Stimulated activated CD4-positive, alpha-beta T cell treated with anti-CD3 and anti-CD28 coated beads, Interleukin-4, amount 100 ng/mL, for 4 hours (primary cell): ENCODE measurements at places on chromosomes 5 and 9.

- DNase-seq, result no peak
These were observed 3.1 kb upstream of the STOM start for GRCh38 chr9:121373011-121373729.

DNA sequence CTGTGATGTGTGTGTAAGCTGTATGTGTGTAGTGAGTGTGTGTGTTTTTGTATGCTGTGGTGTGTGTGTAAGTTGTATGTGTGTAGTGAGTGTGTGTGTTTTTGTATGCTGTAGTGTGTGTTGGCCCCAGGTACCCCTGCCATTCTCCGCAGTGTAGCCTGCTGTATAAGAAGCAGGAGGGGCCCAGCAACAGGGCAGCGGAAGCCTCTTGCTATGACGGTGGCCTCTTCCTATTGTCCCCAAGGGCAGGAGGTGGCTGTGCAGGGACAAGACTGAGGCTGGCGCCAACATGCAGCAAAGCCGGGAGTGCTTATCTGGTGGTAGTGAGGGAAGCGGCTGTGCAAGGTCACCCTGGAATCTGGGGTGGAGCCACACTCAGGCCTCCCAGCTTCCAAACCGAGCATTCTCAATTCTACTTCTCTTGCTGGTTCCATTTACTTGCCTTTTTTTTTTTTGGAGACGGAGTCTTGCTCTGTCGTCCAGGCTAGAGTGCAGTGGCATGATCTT, 5.1 kb downstream of the SPAAR start:
- no peak for DNase-seq

DNA sequence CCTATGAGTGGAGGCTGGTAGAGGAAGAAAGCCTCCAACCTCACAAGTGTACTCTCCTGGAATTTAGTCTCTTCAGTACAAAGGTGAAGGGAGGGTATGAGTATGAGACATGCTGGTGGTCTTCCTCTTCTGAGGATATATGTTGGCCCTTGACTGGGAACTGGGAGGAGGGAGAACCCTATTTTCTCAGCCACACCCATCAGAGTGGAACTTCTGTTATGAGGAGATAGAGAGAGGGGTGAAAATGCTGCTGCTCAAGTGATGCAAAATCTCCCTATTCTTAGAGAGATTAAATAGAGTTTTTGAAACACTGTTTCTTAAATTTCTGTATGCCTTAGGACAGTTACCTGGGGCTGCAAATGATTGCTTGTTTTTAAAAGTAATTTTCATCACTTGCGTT, 203.4 kb upstream of the PRR16 start:
- DNase-seq, result no peak

- no peak for DNase-seq
These were observed 75.6 kb downstream of the HMCN2 start for GRCh38 chr9:130341128-130341527.

DNA sequence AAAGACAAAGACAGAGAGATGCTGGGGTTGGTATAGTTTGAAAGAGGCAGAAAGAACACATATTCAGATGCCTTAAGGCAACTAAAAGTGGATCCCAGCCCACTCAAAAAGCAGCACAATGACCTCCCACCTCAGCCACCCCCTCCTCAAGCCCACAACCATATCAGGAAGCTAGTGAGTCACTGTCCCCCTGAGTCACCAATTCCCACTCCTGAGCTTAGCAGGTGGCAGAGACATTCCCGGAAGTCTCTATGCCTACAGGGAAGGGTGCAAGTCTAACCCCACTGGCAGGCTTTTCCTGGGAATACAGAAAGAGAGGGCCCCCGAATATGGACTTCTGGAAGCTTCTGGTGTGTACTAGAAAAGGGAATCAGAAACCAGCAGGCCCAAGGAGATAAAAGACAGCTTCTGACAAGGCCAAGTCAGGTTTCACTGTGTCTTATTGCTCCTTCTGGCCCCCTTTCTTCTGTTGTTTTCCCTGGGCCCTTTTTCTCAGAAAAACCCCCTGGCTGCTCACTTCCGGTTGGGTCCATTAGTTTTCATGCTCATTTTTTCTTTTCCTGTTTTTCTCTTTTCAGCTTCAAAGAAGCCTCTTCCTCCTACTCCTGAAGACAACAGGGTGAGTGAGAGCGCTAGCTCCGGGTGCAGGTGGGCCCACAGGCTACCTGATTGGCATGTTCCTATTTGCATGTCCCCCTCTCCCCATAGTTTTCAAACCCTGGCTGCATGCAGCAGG, 36.8 kb downstream of the ITK start:
- peak; percentile 53 for DNase-seq

GRCh38 chr9:16145196-16145950, 592.5 kb downstream of the CCDC171 start:
- DNase-seq, result no peak

DNA sequence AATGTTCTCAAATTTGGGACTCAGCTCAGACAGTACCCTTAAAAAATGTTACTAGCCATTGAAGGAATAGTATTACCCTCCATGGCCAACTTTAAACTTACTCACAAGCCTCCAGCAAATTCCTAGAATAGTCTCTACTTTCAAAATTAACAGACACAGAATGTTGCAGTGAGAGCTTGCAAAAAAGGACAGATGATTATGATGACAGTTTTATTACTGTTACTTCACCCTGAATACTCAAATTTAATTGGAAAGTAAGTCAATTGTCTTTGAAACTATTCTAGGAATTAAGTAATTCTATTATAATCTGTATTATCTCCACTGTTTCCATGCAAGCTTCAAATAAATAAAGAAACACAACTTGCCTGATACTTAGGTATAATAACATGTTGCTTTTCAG, 288.3 kb downstream of the SLF1 start:
- no peak for DNase-seq

GRCh38 chr9:116689486-116690032, 2.5 kb downstream of the TRIM32 start:
- DNase-seq, result no peak

GRCh38 chr5:137016783-137017324, 482.3 kb downstream of the SPOCK1 start:
- no peak for DNase-seq

GRCh38 chr5:132495667-132496190, 5.2 kb upstream of the IRF1 start:
- DNase-seq, result peak; percentile 81

DNA sequence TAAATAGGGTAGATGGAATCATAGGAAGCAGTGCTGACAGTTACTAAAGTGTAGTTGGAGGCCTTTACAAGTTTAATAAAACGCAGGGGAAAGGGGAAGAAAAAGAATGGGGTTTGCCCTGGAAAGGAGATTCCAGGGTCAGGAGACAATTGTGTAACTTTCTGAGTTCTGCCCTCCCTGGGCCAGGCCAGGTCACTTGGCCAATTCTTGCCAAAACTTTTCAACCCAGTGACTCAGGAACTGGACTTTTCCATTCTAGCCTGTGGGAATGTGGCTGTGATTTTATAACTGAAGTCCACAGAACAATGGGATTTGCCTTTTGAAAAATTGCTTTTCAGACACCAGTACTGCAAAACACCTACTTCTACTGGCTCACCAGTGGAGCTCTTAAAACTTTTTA, 289.8 kb upstream of the ANKRD55 start:
- no peak for DNase-seq

DNA sequence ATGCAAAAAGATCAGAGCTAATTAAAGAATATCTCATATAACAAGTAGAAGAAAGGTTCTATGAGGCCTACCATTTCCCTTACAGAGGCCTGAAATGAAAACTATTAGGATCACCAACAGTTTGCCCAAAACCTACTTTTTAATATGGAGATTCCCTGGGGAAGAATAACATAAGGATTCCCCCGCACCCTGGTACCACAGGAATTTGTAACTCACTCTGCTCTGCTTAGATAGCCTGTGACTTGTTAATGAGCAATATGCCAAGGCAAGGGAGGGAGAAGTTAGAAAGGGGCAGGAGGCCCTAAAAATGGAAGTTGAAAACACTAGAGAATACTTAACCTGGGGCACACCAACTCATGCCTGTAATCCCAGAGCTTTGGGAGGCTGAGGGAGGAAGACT, 107.0 kb downstream of the CDH6 start:
- no peak for DNase-seq

GRCh38 chr5:170632985-170633234, 129.1 kb downstream of the KCNIP1 start:
- DNase-seq, result peak; percentile 34

- DNase-seq, result no peak
These were observed 163.1 kb downstream of the LRRC70 start for GRCh38 chr5:62741761-62742160.

DNA sequence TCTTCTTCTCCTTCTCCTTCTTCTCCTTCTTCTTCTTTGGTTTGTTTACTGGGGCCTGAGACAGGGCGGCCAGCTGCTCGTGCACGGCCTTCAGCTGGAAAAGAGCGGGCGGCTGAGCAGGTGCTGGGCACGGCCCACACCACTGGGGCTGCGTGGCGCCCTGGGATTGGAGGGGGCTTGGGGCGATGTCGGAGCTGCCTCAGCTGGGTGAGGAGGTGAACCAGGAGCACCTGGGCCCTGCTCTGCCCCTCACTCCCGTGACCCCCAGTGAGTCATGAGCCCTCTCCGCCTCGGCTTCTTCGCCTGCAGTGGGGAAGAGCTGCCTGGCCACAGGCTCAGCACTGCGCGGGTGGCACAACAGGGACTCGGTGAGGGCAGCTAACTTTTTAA, 14.9 kb downstream of the BRD3OS start:
- DNase-seq, result no peak

- no peak for DNase-seq
These were observed 16.4 kb downstream of the LRRC8A start for GRCh38 chr9:128898382-128898781.

- DNase-seq, result no peak
These were observed 147.7 kb downstream of the DCP2 start for GRCh38 chr5:113124265-113124664.

DNA sequence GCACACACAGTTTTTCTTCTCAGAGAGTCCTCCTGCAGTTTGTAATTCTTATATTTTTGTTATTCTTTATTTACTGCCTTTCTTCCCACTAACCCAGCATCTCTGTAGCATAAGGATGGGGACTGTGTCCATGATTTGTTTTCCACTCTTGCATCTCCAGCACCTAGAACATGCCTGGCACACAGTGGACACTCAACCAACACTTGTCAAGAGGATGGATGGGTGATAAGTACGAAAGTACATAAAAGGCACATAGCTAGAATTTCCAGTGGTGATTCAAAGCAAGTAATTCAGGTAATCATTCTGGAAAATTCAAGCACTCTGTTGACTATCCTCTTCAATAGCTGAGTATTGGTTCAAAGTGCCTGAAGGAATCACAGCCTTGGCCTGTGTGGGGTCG, 60.2 kb upstream of the TRIO start:
- DNase-seq, result no peak

DNA sequence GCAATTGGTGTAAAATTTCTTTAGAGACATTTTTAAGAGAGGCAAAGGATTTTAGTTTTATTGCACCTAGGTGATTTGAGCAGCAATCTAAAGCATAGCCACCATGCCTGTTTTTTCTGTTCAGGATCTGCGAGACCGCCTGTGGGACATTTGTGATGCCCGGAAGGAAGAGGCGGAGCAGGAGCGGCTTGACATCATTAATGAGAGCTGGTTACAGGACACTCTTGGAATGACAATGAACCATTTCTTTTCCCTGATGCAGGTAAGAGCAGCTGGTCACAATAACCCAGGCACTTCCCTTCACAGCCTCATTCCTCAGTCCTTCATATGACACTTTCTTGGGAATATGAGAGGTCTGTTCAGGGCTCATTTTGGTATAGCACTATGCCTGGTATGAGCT, 103.2 kb upstream of the IL7R start:
- no peak for DNase-seq

DNA sequence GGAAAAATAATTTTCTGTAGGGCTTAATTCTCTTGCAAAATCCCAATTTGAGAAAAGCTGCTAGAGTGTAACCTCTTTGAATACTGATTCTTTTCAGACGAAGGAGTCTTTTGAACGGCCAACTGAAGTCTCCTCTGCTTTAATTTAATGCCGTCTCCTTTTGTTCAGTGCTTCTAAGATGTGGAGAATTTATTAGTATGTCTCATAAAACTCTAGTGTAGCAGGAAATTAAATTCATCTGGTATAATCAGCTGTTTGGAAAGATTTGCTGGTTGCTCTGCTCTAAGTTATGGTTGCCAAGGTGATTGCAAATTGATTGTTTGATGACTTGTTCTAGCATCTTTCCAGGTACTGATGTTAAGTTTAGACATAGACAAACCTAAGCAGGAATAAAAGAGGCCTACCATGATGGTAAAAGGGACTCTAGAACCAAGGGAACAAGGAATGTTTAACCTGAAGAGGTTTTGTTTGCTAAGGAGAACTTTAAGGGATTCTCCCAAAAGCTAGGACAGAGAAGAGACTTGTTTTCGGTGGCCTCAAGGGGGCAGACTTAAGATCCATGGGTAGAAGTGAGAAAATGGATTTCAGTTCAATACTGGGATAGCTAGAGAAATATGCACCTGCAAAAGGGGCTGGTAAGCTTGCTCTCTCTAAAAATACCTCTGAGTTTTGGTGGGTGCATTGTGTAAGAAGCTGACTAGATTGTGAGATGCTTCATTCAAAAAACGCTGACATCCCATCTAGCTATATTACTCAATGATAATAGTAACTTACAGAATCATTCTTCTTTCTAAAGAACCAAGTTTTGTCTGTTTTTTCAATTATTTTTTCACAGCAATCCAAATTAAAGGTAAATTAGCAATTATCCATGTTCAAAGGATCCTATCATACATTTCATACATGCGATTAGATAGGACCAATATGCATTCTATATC, 5.7 kb upstream of the ADRB2 start:
- DNase-seq, result no peak

GRCh38 chr5:176735383-176736265, 74.7 kb upstream of the UNC5A start:
- DNase-seq, result no peak

DNA sequence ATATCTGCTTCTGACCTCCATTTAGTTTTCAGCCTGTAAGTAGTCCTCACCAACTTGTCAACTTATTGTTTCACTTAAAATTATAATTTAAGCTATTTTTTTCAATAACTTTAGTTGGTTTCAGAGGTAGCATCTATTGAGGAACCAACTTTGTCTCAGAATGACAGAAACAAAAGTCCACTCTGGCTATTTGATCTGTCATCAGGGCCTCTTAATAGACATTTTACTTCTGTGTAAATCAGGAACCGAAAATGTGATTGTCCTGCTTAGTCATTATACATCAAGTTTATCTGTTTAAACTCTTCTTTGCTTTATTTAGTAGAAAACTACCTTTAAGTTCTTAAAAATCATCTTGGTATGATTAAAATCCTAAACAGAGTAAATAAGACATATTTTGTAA, 820.8 kb upstream of the EDIL3 start:
- DNase-seq, result no peak

DNA sequence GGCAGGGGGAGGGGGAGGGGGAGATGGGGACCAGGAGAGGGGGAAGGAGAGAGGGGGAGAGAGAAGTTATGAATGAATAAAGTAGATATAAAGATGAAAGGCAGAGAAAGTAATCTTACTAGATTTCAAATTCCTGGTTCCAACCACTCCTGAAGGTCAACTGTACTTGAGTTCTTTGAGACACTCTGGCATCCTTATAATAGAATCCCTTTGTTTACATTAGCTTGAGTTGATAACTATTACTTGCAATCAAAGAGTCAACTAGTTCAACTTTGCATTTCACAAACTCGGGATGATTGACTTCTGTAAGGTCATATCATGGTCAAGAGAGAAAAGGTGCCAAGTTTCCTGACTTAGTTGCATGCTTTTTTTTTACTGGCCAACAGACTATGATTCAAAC, 42.2 kb downstream of the BAAT start:
- DNase-seq, result no peak
